NCI-H1417 treated with DMSO at 0.1 percent for 48 hours (cell line): ENCODE measurements at places on chromosomes 6 and 20.

DNA sequence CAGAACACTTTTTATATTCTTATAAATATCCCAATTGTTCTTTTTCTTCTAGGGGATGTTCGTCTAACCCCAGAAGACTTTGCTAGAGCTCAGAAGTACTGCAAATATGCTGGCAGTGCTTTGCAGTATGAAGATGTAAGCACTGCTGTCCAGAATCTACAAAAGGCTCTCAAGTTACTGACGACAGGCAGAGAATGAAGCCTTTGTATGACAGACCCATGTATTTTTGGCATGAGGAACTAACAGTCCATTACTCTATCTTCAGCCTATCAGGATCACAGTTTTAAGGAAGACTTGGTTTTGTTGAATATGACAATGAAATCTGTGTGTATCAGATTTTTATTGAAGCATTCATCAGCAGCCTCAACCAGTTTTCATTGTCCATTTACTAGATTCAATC lies 71.4 kb downstream of the VTA1 start:
- DNase-seq = no peak

- no peak for DNase-seq
These were observed 404.1 kb downstream of the FOXA2 start for GRCh38 chr20:22180244-22180643.

- no peak for DNase-seq
These were observed 54.3 kb downstream of the PPP1R14C start for GRCh38 chr6:150196942-150197745.

GRCh38 chr20:63471002-63471716 lies 1.3 kb downstream of the KCNQ2 start:
- no peak for DNase-seq

DNA sequence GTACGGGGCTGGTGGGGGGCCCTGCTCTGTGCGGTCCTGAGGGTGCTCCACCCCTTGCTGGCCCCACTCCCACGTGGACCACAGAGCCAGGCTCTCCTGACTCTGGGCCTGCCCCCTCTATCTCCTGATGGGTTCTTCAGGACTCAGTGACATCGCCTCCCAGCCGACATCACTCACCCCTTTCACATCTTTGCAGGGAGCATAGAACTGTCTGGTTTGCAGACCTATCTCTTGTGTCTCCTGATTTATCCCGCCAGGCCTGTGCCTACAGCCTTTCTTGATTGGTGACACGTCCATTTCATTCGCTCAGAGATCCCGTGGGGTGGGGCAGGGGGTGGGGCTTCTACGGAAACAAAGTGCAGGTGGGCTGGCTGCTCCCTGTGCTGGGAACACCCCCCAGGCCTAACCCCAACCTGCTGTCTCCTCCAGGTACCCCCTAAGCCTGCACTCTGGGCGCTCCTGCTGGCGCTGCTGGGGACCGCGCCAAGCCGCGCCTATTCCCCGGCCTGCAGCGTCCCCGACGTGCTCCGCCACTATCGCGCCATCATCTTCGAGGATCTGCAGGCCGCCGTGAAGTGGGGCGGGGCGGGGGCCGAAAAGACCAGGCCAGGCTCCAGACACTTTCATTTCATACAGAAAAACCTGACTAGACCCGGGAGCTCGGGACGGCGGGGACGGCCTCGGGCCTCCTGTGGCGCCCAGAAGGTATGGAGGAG lies 1.7 kb downstream of the C20orf204 start:
- no peak for DNase-seq

DNA sequence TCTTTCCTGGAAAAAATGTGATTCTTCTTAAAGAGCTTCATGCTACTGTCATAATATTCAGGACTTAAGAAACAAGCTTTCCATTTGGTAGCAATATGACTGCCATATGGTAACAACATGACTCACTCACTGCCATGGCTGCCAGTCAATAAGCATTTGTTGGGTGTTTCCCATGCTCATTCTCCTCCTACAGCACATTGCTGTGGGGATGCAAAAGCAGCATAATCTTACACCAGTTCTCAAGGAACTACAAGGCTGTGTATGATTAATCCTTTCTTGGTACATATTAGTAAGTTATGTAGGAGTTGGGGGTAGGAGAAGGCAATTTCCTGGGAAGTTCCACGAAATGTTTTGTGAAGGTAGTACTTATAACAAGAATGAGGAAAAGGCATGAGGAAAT lies 76.7 kb downstream of the CEP162 start:
- no peak for DNase-seq

DNA sequence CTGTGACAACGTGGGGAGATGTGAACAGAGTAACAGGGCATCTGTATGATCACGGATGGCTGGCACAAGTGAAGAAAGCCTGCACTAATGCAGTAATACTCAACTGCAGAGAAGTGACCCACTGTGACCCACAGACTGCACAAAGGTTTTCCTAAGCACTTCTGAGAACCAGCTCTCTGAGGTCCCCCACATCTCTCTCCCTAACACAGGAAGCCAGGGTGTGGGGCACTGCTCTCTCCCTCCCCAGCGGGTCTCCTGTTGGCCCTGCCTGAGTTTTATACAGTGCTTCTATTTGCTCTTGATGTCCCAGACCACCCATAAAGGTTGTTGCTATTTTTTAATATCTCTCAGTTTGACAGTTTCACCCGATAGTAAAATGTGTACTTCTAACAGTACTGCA lies 11.3 kb downstream of the APMAP start:
- no peak for DNase-seq

DNA sequence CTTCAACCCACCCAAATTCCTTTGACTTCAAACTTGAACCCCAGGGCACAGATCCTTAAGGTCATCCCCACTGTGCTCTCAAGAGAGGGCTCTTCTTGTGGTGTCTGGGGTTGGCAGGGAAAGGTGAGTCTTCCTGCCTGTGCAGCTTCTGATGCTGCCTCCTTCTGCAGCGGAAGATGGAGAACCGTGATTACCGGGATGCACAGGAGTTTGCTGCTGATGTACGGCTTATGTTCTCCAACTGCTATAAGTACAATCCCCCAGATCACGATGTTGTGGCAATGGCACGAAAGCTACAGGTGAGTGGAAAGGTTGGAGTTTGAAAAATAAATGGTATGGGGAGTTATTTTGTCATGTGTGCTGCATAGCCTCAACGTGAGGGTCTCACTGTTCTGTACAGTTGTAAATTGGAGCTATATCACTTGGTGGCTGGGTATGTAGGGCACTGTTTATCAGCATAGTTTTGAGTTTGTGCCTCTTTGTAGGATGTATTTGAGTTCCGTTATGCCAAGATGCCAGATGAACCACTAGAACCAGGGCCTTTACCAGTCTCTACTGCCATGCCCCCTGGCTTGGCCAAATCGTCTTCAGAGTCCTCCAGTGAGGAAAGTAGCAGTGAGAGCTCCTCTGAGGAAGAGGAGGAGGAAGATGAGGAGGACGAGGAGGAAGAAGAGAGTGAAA lies 9.0 kb downstream of the BRD2 start:
- DNase-seq = no peak

DNA sequence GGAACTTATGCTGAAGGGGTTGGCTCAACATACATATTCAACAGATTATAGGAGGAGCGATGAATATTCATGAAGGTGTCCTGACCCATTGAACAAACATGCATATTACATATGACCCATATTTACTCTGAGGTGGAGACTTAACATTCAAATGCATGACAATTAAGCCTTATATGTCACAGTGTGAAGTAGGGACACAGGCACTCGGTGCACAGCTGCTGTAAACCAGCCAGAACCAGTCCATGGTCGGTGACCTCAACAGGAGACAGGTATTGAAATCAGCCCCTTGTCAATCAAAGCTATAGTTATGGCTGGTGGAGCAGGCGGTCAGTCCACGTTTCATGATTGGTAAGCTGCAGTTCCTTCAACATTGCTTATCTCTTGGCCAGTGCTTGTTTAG lies 347.3 kb downstream of the THBS2 start:
- no peak for DNase-seq

- DNase-seq = no peak
These were observed 56.3 kb downstream of the PREX1 start for GRCh38 chr20:48771542-48771941.

GRCh38 chr6:160284575-160284974 lies 26.0 kb upstream of the SLC22A2 start:
- no peak for DNase-seq

DNA sequence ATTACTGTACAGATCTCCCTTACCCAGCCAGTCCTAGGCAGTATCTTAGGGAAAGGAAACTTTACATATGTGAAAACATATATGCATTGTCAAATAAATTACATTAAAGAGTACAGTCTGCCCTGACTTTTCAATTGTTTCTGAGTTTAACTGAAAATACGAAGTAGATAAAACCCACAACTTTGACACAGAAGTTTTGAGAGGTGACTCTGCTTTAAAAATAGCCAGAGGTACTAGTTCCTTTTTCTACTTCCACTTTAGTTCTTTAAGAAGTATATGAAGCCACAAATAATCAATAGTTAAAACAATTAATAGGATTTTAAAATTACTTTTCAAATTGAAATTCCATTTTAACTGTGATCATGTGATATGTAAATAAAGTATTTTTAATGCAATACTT lies 62.9 kb downstream of the BMP5 start:
- DNase-seq = no peak

GRCh38 chr6:16743664-16744210 lies 17.5 kb downstream of the ATXN1 start:
- no peak for DNase-seq

GRCh38 chr6:150987371-150987828 lies 121.9 kb downstream of the MTHFD1L start:
- DNase-seq = no peak

DNA sequence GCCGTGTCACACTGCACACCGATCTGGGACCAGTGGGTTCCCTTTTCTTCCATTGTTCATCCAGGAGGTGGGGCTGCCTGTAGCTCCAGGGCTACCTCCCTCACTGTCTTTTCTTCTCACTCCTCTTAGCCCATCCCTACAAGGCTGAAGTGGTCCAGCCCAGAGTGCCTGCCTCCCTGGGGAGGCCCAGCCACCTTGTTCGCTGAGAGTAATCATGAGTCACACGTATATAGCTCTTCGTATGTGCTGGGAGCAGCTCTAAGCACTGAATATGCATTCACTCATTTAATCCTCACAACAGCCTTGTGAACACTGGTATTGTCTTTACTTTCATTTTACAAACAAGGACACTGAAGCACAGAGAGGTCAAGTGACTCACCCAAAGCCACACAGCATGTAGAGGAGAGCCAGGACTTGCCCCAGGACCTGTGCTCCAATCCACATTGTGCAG lies 14.7 kb upstream of the CCDC167 start:
- no peak for DNase-seq

DNA sequence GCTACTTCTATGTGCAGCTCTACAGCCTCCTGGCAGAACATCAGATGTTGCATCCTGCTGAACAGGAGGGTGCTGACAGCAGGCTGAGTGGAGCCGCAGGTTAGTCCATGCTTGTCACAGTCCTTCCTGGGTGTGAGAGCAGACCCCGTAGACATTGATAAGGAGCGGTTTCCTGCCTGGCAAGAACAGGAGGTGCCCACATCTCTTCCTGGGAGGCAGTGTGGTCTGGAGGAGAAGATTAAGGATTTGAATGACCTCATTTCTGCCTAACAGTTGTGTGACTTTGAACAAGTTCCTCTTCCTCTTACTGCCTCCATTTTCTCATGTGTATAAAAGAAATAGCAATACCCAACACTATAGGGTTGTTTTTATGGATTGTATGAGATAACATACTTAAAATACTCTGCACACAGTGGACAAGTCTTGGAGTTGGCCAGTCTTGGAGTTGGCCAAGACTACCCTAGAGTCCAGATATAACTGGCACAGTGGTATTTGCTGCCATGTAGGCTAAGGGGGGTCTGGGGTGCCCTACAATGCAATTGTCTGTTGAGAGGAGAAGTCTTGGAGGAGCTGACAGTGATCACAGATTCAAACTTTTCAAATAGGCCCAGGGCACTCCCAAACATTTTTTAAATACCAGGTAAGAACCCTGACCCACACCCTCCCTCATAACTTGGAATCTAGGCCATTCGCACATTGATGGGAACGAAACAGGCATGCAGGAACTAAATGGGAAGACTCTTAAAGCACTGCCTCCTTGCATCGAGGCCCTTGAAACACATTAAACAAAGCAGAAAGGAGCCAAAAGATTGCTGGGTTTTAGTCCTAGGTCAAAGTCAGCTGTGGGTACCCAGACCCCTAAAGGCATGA lies 32.6 kb upstream of the TBC1D7 start:
- no peak for DNase-seq

- no peak for DNase-seq
These were observed 85.6 kb downstream of the SNX5 start for GRCh38 chr20:17882834-17883591.

GRCh38 chr20:46648903-46649649 lies 2.2 kb downstream of the SLC13A3 start:
- DNase-seq = no peak

GRCh38 chr6:11780097-11780428 lies 1.5 kb upstream of the ADTRP start:
- DNase-seq = no peak

- DNase-seq = no peak
These were observed 2.8 kb upstream of the MC3R start for GRCh38 chr20:56245761-56246160.

DNA sequence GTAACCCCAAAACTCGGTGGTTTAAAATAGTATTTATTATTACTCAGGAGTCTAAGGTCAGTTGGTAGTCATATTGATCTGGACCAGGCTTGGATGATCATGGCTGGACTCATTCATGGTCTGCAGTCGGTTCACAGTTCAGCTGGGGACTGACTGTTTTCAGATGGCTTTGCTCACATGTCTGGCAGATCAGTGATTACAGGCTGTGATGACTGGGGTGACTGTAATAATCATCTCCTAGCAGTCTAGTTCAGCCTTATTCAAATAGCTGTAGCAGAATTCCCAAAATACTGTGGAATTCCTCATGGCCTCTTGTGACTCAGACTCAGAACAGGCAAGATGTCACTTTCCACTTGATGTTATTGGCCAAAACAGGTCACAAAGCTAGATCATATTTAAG lies 16.4 kb upstream of the NT5DC1 start:
- DNase-seq = no peak

DNA sequence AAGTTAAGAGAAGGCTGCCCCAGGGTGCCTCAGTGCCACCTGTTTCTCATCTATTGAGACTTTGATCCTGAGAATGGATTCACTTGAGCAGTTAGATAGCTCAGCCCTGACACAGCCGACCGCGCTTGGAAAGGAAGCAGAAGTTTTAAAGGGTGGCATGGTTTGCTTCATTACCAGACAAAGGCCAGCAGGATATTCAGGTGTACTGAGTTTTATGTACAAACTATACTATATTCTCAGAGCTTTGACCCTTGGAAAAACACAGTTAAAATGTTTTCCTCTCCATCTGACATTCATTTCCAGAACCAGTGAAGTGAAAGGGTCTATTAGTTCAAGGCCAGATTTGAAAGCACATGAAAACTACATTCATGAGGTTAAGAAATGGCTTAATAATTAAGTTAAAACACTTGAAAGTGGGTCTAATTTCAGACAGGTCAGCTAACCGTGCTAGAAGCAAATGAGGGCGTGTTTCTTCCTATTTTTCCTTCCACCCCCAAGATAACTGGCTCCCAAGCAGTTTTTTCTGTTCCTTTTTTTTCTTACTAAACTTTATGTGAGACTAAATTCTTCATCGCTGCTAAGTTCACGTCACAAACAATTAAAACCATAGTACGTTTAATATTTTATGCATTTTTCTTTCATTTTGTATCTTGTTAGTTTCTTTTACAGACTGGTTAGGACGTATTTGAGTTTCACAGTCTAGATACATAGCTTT lies 385.3 kb upstream of the SOX4 start:
- DNase-seq = no peak

GRCh38 chr20:57051096-57051495 lies 215.3 kb downstream of the BMP7 start:
- no peak for DNase-seq
